Fibroblast of villous mesenchyme (primary cell): ENCODE measurements at places on chromosomes 1 and 21. TPM values are rescaled to one million over a fixed set of nuclear protein-coding genes. Genes with fewer than 3 reads are reported as not detected.

CYP4X1 gene
- total RNA-seq = not detected in 2 replicates

COL6A2 gene
- total RNA-seq = 487 and 812 TPM in 2 replicates

AMIGO1 gene
- total RNA-seq = 0.97 and 3.5 TPM in 2 replicates

PROK1 gene
- not detected in 2 replicates for total RNA-seq

OPTC gene
- not detected in 2 replicates for total RNA-seq

GJA8 gene
- not detected in 2 replicates for total RNA-seq

KRTAP10-6 gene
- not detected in 2 replicates for total RNA-seq

PAPPA2 gene
- 1.3 and 1.6 TPM in 2 replicates for total RNA-seq

PRMT6 gene
- total RNA-seq = 16.8 and 17.3 TPM in 2 replicates

TMPRSS2 gene
- total RNA-seq = not detected in 2 replicates

KIF26B gene
- total RNA-seq = 12.1 and 66.0 TPM in 2 replicates

FAM78B gene
- not detected in 2 replicates for total RNA-seq

HYI gene
- 43.6 and 131 TPM in 2 replicates for total RNA-seq

FCGR3B gene
- total RNA-seq = not detected in 2 replicates

GCSAML gene
- total RNA-seq = not detected in 2 replicates

FCAMR gene
- not detected in 2 replicates for total RNA-seq

ENTREP3 gene
- total RNA-seq = 7.7 and 7.8 TPM in 2 replicates

ODF2L gene
- 40.3 and 44.5 TPM in 2 replicates for total RNA-seq

NLRP3 gene
- total RNA-seq = 0.43 and 0.97 TPM in 2 replicates

S1PR1 gene
- total RNA-seq = 9.9 and 12.9 TPM in 2 replicates

RGS8 gene
- not detected in 2 replicates for total RNA-seq

NFASC gene
- 1.7 and 1.9 TPM in 2 replicates for total RNA-seq

ANGPTL1 gene
- total RNA-seq = 2.6 and 4.3 TPM in 2 replicates

CBR3 gene
- total RNA-seq = 12.1 and 13.2 TPM in 2 replicates

CENPL gene
- 11.6 and 26.3 TPM in 2 replicates for total RNA-seq

OLFML3 gene
- total RNA-seq = 107 and 134 TPM in 2 replicates

TRNP1 gene
- 13.2 and 27.6 TPM in 2 replicates for total RNA-seq

AMY1A gene
- total RNA-seq = not detected in 2 replicates

STIL gene
- total RNA-seq = 13.2 and 21.2 TPM in 2 replicates

CD48 gene
- not detected in 2 replicates for total RNA-seq

FAM229A gene
- 1.3 TPM in 2 replicates for total RNA-seq

MIXL1 gene
- 0.43 TPM in 1 of 2 replicates, not detected in the other for total RNA-seq

UBAP2L gene
- total RNA-seq = 79.6 and 126 TPM in 2 replicates

MYOC gene
- not detected in 2 replicates for total RNA-seq

REN gene
- total RNA-seq = 4.3 and 8.7 TPM in 2 replicates

MROH9 gene
- total RNA-seq = under 0.01 TPM in 2 replicates

KLHDC9 gene
- total RNA-seq = 1.9 and 2.2 TPM in 2 replicates

ANKRD35 gene
- total RNA-seq = 1.3 TPM in 2 replicates

KTI12 gene
- total RNA-seq = 13.0 and 18.7 TPM in 2 replicates

HHIPL2 gene
- total RNA-seq = not detected in 2 replicates

PKP1 gene
- total RNA-seq = under 0.01 TPM in 1 of 2 replicates, not detected in the other

C1QA gene
- not detected in 2 replicates for total RNA-seq

VWA5B1 gene
- total RNA-seq = not detected in 2 replicates

LMX1A gene
- not detected in 2 replicates for total RNA-seq

ZNF593OS gene
- total RNA-seq = 0.32 TPM in 1 of 2 replicates, not detected in the other

CYYR1 gene
- not detected in 2 replicates for total RNA-seq
